ENCODE measurements at places on chromosomes 5 and 9. TPM values are rescaled to one million over a fixed set of nuclear protein-coding genes. Genes with fewer than 3 reads are reported as not detected.

DNA sequence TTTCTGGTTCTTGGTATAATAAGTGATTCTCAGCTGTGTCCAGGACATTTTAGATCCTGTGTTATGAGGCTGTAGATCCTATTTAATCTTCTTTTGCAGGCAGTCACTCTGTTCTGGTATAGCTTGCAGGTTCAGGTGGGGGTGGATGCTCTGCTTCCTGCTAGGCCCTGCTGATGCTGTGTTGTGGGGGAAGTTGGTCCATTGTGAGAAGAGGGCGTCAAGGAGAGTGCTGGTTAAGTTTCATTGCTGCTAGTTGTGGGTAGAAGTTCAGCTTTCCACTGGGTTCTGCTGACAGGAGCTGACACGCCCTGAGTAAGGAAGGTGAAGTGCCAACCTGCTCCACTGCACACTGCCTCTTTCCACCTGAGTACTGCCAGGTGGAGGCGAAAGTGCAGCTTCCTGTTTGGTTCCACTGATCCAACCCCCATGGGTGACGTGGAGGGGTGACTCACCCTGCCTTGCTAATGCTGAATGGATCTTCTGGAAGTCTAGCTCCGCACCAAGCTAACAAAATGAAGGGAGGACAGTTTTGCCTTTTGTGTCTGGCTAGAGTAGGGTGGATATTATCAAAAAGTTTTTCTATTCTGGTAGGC lies 16.3 kb downstream of the NMRK1 start:
- no peak for DNase-seq

The GZMA gene
- not detected for total RNA-seq

- no peak for DNase-seq
These were observed 85.5 kb upstream of the MARCHF11 start for GRCh38 chr5:16265141-16265540.

The ADGRD2 gene
- 0.31 TPM for total RNA-seq

The RASGEF1C gene
- 0.36 TPM for total RNA-seq

- DNase-seq = no peak
These were observed 51.2 kb downstream of the SGCD start for GRCh38 chr5:156378159-156378558.

GRCh38 chr9:87685871-87686519 lies 39.9 kb upstream of the CTSL start:
- DNase-seq = peak; percentile 47

The PPP3R2 gene
- total RNA-seq = 0.22 TPM

GRCh38 chr9:81634915-81635516 lies 54.3 kb downstream of the TLE1 start:
- no peak for DNase-seq

The PCDHGA9 gene
- total RNA-seq = 2.2 TPM

All from type B pancreatic cell (in vitro differentiated cells).